ENCODE measurements at places on chromosomes 1 and 21.

DNA sequence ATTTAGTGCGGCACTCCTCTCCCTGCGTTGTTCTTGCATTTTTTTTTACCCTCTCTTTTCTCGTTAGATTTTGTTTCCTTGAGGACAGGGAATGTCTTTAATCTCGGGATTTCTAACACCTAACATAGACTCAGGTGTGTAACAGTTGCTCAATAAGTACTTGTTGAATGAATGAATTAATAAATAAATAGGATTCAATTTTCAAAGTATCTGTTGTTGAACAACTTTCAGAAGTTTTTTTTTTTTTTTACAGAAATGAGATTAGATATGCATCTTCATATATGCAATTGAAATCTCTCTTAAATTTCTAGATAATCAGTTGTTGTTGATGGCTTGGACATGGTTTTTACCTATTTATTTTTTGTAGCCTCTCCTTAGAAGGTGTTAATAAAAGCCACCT is 83.1 kb downstream of the ROR1 start:
- no peak for DNase-seq

- DNase-seq: peak; percentile 10
These were observed 808 bp downstream of the C1orf116 start for GRCh38 chr1:207031632-207032264.

- DNase-seq: no peak
These were observed 32.6 kb downstream of the OPTC start for GRCh38 chr1:203526572-203526971.

DNA sequence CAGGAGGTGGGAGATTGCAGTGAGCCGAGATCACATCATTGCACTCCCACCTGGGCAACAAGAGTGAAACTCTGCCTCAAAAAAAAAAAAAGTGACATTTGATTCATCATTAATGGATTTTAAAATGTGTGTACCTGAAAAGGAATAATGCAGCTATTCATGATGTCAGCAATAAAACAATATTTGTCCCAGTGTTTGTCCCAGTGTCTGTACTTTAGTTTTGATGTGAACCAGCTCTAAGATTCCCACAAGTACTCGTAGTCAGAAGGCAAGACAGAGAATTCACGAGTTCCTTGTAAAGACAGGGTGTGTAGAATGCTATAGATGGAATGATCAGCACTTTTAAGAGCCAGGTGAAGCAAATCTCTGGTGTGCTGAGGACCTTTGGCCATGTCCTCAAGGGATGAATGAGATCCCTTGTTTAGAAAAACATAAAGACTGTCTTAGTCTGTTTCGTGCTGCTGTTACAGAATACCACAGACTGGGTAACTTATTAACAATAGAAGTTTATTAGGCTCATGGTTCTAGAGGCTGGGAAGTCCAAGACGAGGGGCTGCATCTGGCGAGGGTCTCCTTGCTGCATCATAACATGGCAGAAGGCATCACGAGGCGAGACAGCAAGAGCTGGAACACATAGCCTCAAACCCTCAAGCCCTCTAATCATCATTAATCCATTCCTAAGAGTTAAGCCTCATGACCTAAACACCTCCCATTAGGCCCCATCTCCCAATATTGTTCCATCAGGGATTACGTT is 12.0 kb upstream of the TMPRSS2 start:
- DNase-seq: no peak

DNA sequence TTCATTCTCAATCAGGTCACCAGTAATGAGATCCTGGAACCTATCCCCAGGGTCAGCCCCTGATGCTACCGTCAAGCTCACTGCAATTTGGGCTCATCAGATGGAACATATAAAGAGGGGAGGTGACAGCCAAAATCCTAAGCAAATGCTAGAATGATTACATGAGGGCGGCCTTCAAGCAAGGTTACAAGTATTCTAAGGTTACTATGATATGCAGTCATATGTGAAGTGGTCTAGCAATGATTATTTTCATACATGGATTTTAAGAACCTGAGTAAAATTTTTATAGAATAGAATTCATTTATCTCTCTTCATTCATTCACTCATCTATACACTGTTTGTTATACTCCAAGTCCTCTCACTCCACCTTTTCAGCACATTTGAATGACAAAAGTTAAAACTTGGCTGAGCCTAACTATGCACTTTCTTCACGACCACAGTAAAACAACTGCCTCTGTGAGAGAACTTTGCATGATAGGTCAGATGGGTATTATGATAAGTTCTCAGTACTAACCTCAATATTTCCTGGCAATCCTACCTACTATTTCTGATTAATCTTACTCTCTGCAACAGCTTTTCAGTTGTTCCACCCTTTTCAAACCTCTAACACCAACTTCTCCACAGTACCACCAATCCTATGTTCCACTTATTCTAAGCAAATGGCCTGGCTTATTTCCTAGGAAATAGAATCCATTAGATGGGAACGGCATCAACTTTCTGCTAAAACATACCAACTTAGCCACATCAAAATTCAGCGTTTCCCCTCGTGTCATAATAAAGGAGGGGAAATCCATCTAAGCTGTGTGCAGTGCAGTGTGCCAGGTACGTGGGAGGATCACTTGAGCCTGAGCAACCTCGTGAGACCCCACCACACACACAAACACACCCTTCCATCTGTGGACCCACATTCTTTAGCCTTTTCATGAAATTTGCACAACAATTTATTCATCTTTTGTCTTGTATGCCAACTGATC is 32.0 kb downstream of the LHX9 start:
- DNase-seq: no peak

DNA sequence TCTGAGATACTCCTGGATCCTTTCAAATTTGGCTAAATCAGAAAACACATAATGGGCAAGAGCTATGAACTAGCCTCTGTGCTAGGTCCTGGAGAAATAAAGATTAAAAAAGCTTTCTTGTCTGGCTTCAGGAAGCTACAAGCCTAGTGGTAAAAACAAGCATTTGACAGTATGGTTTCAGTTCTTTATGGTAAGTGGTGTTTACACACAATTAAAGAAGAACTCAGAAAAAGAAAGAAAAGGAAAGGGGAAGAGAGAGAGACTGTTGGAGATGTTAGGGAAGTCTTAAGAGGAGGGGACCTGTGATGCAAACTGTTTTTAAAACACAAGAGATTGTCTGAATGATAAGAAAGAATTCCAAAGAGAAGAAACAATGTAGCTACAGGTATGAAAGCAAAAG is 1.8 kb downstream of the OR10J1 start:
- DNase-seq: no peak

GRCh38 chr1:8283058-8283884 is 34.6 kb upstream of the SLC45A1 start:
- no peak for DNase-seq

GRCh38 chr1:84424513-84425149 is 26.3 kb downstream of the DNASE2B start:
- DNase-seq: no peak

DNA sequence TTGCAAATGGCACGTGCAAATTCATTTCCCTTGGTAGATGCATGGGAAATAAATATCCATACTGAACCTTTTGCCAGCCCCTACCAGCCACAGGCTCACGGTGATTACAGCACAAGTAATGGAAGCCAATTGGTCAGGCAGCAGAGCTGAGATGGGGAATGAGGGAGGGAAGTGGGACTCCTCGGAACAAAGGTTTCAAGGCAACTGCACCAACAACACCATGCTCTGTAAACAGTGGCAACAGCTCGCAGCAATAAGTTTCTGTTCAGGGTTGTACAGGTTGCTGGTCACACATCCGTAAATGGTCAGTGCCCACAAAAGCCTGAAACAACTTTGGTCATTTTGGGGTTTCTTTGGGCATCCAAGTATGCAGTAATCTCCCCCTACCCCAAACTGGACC is 62.7 kb upstream of the LPGAT1 start:
- no peak for DNase-seq

- no peak for DNase-seq
These were observed 21.8 kb upstream of the GRHL3 start for GRCh38 chr1:24297187-24297851.

DNA sequence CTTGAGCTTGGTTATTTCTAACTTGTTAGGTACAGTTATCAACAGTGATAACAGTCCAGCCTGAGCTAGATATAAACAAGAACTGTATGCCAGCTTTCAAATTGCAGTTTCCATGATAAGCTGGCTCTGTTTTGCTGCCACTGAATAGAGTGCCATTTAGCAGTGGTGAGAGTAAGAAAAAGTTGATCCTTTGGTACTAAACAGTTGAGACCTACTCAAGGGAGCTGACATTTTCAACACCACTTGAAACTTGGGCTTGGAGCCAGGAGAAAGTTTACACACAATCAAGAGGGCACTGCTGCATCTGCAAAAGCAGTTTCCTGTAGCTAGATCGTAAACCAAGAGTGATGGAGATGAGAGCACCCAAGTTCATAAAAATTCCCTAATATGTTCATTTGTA is 131.3 kb downstream of the RGS7 start:
- DNase-seq: peak; percentile 85

GRCh38 chr1:155940482-155940992 is 901 bp upstream of the RXFP4 start:
- no peak for DNase-seq

- DNase-seq: no peak
These were observed 1069.9 kb upstream of the ADGRL4 start for GRCh38 chr1:80076469-80076868.

GRCh38 chr1:163565166-163565565 is 243.4 kb downstream of the NUF2 start:
- peak; percentile 29 for DNase-seq

- DNase-seq: peak; percentile 92
These were observed 1.7 kb downstream of the LRP8 start for GRCh38 chr1:53326088-53326597.
